Panc1 (cell line): ENCODE measurements at places on chromosomes 5 and 9. TPM values are rescaled to one million over a fixed set of nuclear protein-coding genes. Genes with fewer than 3 reads are reported as not detected.

- no peak for DNase-seq
These were observed 25.9 kb upstream of the F2RL2 start for GRCh38 chr5:76649140-76649539.

- DNase-seq: peak; percentile 58
These were observed 186.7 kb downstream of the PDZD2 start for GRCh38 chr5:31825518-31826068.

GDA gene
- total RNA-seq: 5.0 TPM

DNA sequence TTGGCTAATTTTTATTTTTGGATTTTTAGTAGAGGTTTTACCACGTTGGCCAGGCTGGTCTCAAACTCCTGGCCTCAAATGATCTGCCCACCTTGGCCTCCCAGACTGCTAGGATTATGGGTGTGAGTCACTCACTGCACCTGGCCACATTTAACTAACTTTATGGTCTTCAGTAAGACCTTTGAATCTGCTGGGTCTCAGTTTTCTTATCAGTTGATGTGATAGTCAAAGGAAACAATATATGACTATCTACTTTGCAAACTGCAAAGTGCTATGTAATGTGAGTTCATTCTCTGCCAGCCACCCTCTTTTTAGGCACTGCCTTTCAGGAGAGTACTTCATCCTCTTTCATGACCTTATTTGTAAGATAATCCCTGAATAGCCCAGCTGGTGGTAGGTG lies 474.7 kb downstream of the PDE4D start:
- DNase-seq: no peak

GRCh38 chr5:159073026-159073425 lies 26.7 kb downstream of the EBF1 start:
- DNase-seq: no peak

GRCh38 chr9:18516965-18517364 lies 43.0 kb downstream of the ADAMTSL1 start:
- no peak for DNase-seq

ZBTB6 gene
- total RNA-seq: 5.9 TPM

DNA sequence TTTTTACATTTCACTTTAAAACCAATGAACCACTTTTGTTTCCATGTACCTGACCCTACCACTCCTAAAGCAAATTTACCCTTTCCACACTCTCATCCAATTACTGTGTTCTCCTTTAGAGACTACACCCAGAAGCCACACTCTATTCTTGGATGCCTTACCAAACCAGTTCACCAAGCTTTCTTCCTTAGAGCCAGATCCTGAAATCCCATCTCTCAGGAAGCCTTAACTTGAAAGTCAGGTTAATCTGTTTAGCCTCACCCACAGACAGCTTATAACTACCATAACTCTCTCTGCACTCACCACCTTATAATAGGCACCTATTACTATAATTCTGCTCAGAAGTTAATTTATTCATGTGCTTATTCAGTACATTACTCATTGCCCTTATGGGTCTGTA lies 4.3 kb downstream of the CSNK1A1 start:
- no peak for DNase-seq

PCDHGC4 gene
- total RNA-seq: 0.57 TPM
